ENCODE measurements at places on chromosomes 4 and X. TPM values are rescaled to one million over a fixed set of nuclear protein-coding genes. Genes with fewer than 3 reads are reported as not detected.

GPM6B gene
- total RNA-seq, result 2.3 TPM

EVC2 gene
- total RNA-seq, result 11.7 TPM

GABRE gene
- 7.4 TPM for total RNA-seq

SORBS2 gene
- 30.4 TPM for total RNA-seq

IL1RAPL2 gene
- not detected for total RNA-seq

TLL1 gene
- 10.1 TPM for total RNA-seq

TLR6 gene
- 0.65 TPM for total RNA-seq

TMPRSS11B gene
- not detected for total RNA-seq

GPR101 gene
- total RNA-seq, result not detected

ETDA gene
- total RNA-seq, result not detected

ACE2 gene
- not detected for total RNA-seq

SH3D19 gene
- total RNA-seq, result 26.4 TPM

CCDC120 gene
- 0.61 TPM for total RNA-seq

POU3F4 gene
- not detected for total RNA-seq

RWDD4 gene
- total RNA-seq, result 20.5 TPM

CFAP299 gene
- not detected for total RNA-seq

DUX4 gene
- not detected for total RNA-seq

PGAM4 gene
- total RNA-seq, result not detected

TLR2 gene
- total RNA-seq, result 0.30 TPM

CENPE gene
- 22.1 TPM for total RNA-seq
